AG04449 (cell line): ENCODE measurements at places on chromosomes 4 and X.

DNA sequence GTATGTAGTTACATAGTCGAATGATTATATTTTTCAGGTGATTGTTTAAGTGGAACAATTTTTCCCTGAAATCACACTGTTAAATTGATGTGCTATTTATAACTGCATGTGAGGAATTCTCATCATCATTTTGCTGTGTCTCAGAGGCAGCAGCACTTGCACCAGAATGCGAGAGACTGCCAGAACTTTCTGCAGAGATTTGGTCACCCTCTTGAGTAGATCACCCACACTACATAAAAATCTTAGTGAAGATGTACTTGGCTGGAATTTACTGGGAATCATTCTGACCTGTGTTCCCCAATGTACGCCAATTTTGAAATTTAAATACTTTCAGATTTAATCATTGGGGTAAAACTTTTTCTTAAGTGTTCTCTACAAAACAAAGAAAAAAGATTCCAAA, 5.4 kb downstream of the UGT2B4 start:
- DNase-seq = no peak

GRCh38 chr4:37802068-37802666, 24.3 kb upstream of the PGM2 start:
- no peak for DNase-seq

- no peak for DNase-seq
Observed at GRCh38 chr4:56048383-56048701, 99.6 kb downstream of the CEP135 start.

GRCh38 chr4:136680271-136680670, 852.0 kb downstream of the PCDH18 start:
- DNase-seq = no peak

DNA sequence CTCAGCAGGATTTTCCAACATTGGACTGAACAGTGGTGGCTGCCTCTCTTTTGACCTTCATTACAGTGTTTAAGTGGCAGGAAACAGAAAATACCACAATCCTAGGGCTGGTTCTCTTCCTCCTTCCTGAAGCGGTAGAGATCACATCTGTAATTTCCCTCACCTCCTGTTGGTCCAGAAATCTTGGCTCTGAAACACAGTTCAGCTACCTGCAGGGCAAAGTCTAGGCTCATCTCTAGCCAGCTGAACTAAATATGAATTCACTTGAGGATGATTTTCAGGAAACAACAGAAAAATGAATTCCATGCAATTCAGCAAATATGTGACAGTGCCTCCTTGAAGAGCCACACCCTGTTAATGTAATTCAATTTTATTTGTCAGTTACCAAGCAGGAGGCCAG, 531.9 kb downstream of the INPP4B start:
- no peak for DNase-seq

- DNase-seq = no peak
Observed at GRCh38 chr4:74674750-74675149, 119.6 kb downstream of the BTC start.

DNA sequence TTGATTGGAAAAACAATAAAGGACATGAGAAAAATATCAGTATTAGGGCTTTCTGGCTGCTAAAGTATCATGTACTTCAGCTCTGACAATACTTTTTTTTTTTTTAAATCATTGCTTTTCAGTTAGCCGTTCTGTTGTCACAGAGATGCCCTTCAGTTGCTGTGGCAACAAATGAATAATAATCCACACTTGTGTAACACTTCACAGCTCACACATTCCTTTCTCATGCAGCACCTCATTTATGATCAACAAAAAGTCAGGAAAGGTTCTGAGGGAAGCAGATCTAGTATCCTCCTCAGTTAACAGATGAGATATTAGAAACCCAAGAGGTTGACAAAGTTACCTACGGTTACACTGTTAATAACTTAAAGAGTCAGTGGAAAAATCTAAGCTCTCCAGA, 444.2 kb upstream of the SLIT2 start:
- peak; percentile 33 for DNase-seq

GRCh38 chrX:71158603-71159002, 14.0 kb downstream of the NLGN3 start:
- no peak for DNase-seq

DNA sequence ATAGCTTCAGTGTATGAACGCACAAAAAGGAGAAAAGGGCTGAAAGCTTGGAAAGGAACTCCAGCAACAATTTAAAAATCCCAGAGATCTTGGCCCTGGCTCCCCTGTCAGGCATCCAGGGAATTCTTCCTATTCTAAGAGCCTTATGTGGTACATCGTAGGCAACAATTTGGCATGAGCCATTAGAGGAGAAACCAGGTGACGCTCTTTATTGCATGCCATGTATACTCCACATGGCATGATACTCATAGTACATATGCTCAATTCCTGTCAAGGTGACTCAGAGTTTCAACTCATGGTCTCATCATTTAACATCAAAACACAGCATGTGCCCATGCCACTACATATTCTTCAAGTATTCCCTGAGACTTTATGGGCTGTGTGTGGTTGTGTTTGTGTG, 191.3 kb downstream of the OR13H1 start:
- DNase-seq = no peak

DNA sequence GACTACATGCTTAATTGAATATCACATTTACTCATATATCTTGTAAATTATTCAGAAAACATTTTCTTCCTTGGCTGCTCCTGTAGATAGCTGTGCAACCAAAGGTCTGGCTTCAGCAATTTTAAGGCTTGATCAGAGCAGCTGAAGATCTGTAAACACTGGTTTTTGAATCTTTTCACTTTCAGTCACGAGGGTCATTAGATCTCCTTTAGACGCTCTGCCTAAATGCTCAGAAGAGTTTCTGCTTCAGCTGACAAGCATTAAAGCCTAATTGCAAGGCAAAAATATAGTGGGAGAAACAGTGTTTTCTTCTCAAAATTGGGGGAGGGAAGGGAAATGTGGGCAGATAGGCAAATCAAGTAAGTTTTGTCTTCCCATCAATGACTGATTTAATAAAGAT, 25.7 kb downstream of the TRPC5 start:
- DNase-seq = no peak

DNA sequence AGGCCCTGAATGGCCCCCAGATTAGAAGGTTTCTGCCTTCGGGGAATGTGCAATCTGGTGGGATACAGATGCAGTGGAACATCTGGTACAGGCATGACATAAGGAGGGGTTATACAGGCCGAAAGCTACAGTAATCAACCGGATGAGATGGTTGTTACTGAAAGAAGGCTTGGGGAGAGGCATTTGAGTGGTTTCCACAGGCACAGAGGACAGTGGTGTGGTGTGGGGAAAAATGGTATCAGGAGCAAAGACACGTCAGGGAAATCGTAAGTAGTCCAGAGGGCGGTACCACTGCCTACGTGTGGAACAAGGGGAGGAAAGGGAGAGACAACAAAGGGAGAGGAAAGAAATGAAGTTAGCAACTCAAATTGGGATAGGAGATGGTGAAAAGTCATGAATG, 3.0 kb downstream of the PDLIM3 start:
- DNase-seq = no peak

DNA sequence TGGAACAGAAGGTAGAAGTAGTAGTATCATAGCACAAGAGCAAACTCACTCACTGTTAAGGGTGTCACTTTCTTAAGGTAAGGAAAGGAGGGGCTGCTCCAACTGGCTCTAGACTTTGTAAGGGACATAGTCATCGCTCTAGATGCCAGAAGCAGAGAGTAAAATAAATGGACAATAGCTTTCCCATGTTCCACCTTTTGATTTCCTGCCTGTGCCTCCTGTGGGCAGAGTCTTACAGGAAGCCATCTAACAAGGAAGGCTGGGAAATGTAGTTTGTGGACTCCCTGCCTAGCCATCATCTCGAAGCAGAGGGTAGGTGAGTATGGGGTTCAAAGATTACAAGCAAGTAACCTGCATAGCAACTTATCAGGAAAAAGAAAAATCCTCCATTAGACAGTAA, 1.7 kb upstream of the METTL14 start:
- DNase-seq = no peak

GRCh38 chr4:732911-733630, 27.4 kb downstream of the PCGF3 start:
- no peak for DNase-seq

DNA sequence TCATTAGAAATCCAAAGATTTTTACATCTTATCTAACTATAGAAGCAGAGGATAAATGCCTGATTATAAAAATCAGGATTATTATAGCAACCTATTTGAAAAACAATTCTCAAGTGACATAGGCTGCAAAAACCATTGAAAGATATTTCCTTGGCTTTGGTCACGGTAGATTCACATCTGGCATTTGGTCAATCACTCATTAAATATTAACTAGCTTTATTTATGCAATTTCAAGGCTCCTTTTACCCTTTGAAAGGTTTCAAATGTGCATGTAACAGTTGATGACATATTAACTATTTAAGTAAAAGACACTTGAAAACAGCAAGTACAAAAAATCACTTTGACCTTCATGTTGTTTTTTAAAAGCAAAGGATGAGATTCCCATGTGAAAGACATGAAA, 98.1 kb downstream of the MMRN1 start:
- no peak for DNase-seq

DNA sequence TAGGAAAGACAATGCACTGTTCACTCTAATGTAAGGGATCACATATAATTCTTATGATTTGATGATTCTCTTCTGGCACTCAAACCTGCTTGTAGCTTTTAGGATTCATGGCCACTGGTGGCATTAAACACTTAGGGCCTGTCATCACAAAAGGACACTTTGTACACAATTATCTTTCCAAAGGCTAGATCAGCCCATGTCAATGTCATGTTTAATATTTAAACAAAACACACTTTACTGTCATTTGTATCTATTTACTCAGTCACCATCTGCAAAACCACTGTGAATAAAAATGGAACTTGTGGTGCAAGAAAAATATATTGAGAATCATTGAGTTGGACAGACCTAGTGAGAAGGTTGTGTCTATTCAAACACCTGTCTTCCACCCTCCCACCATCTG, 83.6 kb upstream of the TTC29 start:
- no peak for DNase-seq

DNA sequence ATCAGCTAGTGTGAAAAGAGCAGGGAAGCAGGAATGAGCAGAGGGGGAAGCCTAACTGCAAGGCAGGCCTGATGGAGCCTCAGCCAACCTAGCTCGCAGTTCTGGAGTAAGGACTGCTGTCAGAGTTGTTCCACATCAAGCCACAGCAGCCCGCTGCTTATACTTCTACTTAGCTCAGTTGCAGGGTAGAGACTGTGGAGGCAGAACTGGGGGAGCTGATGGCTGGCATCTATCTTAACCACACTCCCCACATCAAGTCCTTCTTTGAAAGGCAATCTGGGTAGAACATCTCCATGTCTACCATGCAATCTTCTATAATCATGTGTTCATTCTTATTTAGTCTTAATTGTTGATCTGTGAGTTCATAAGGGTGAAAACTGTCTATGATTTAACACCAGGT, 46.1 kb downstream of the DDX60 start:
- no peak for DNase-seq

DNA sequence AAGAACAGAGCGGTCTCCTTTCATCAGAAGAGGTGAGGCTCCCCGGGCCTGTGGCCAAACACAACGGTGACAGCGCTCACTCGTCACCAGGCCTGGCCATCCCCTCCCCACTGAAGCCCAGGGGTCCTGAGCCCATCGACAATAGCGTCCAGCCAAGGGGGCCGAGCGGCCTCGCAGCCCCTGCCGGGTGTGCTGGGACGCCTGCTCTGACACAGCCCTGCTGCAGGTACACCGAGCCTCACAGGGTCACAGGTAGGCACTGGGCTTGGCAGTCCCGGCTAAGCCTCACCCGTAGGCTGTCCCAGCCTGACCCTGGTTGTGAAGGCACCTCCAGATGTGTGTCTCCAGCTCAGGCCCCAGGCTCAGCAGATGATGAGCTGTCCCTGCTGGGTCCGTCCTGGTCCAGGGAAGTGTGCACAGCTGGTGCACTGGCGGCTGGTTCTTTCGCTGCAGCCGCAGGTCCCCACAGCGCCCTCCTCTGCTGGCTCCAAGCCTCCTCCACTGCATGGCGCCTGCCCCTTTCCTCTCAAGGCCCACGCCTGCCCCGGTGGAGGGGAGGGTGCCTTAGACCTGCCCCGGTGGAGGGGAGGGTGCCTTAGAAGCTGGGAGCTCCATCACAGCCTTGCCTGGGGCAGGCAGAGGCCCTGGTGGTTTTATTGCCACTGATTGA, 21.5 kb downstream of the UVSSA start:
- DNase-seq = no peak

DNA sequence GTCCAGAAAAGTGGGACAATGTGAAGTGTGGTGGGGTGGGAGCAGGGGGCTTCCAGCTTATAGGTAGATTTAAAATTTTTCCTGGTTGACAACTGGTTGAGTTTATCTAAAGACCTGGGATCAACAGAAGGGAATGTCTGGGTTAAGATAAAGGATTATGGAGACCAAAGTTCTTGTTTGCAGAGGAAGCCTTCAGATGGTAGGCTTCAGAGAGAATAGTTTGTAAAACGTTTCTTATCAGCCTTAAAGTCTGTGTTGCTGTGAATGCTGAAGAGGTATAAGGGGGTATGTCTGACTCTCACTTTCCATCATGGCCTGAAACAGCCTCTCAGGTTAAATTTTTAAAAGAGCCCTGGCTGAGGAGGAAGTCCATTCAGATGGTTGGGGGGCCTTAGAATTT, 20.5 kb downstream of the MGST2 start:
- DNase-seq = no peak

DNA sequence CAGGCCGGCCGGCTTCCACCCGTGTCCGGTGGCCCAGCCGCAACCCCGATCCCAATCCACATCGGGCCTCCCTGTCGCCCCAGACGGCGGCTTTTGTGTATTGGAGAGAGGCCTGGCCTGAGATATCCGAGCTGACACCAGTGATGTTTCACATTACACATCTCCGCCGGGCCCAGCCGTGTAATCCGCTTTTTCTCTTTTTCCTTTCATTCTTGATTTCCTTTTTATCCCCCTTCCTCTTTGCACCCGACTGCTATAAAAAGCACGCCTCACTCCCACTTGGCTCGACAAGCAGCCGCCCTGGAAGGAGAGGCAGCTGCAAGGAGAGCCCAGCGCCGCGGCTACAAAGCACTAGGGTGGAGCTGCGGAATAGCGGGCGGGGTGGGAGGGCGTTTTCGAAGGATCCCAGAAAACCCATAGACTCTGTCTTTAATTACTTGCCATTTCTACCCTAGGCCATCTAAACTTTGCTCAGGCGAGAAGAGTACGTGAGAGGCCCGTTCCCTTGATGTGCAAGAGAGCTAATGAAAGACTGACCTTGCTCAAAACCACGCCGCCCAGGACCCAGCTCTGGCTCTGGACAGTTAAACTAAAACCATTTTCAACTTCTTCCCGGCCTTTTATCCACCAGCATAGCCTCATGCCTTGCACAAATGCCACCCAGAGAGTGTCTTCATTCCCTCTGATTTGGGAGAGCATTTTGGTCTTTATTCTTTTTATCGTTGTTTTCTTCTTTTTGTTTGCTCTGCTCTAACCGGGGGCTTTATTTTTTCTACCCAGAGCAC, 3.2 kb downstream of the PITX2 start:
- no peak for DNase-seq

DNA sequence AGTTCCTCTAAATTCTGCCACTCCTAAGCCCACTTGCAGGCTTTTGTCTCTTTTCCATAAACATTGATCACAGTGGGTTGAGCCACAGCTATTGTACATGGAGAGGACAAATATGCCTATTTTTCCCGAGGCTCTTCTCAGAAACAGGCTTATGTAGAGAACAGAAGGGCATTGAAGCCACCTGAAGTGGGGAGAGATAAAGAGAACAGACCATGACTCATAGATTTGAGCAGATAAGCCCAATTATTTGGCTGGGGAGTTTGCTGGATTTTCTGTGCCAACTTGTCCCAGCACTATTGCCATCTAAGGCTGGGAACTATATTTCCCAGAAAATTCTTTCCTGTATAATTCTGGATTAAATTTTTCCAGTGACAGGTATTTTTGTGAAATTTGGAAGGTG, 446.1 kb upstream of the RPS6KA3 start:
- DNase-seq = no peak

- DNase-seq = no peak
Observed at GRCh38 chr4:99998062-99998867, 48.2 kb upstream of the H2AZ1 start.
